ENCODE measurements at places on chromosomes 11 and 22.

GRCh38 chr11:18741783-18742182 is 15.8 kb upstream of the IGSF22 start:
- no peak for DNase-seq

- DNase-seq = no peak
Measured at GRCh38 chr11:15379483-15379882, 264.8 kb downstream of the INSC start.

- no peak for DNase-seq
Measured at GRCh38 chr11:94433049-94433448, 31.8 kb upstream of the GPR83 start.

DNA sequence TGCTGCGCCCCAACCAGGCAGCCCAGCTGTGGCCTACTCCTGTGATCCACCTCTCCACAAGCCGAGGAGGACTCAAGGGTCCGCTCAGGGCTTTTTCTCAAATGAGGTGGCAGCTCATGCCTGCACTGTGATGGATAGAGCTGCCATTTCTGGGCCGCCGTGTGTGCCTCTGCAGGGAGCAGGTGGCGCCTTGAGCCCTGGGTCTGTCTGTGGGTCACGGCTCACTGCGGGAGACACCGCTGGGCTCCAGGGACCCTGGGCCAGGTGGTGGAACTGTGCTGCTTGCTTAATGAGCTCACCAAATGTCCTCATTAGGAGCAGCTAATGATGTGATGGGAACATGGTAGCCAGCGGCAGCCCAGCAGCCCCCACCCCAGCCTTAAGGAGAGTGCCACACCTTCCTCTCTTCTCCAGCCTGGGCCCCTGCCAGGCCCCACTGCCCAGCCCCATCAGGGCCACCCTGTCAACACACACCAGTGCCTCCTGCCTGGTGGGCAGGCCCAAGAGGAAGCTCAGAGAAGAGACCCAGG is 50.8 kb downstream of the DHCR7 start:
- DNase-seq = no peak

- no peak for DNase-seq
Measured at GRCh38 chr11:62428871-62429560, 10.2 kb downstream of the SCGB1A1 start.

GRCh38 chr22:22673628-22674027 is 29.2 kb downstream of the GGTLC2 start:
- no peak for DNase-seq

GRCh38 chr22:41181349-41182241 is 23.5 kb upstream of the L3MBTL2 start:
- no peak for DNase-seq

- no peak for DNase-seq
Measured at GRCh38 chr22:24147666-24148065, 33.6 kb upstream of the SUSD2 start.

DNA sequence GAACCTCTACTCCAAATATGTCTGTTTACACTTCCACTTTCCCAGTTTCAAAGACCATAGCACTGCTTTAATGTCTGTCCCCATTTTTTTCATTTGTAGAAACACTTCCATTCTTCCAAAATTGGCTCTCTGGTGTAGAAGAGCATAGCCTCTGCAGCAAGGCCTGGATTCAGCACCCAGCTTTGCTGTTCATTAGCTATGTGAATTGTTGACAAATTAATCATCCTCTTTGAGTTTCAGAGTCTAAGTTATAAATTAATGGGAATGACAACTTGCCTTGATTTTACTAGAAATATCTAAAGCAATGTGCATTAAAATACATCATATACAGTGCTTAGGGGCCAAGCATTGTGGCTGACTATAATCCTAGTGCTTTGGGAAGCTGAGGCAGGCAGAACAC is 22.4 kb downstream of the GRIA4 start:
- no peak for DNase-seq

GRCh38 chr11:21543901-21544300 is 649.0 kb upstream of the ANO5 start:
- no peak for DNase-seq

GRCh38 chr11:73866586-73866996 is 10.1 kb downstream of the COA4 start:
- DNase-seq = no peak

DNA sequence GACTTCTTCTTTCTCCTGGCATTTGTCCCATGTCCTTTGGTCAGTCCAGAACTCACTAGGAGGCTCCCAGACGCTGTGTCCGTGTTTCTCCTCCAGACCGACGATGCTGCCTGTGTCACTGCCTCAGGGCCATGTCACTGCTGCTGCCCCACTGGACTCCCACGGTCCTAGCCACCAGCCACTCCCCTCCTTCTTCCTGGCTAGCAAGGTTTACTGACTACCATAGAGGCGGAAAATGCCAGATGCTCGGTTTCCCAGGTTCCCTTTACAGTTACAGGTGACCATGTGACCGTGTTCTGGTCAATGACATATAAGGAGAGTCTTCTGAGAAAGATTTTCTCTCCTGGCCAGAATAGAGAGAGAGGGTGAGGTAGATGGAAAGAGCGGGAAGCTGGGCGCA is 40.7 kb upstream of the RBFOX2 start:
- no peak for DNase-seq

- no peak for DNase-seq
Measured at GRCh38 chr11:45543808-45544422, 121.5 kb downstream of the CHST1 start.

GRCh38 chr11:9651481-9651880 is 12.4 kb upstream of the SWAP70 start:
- no peak for DNase-seq

DNA sequence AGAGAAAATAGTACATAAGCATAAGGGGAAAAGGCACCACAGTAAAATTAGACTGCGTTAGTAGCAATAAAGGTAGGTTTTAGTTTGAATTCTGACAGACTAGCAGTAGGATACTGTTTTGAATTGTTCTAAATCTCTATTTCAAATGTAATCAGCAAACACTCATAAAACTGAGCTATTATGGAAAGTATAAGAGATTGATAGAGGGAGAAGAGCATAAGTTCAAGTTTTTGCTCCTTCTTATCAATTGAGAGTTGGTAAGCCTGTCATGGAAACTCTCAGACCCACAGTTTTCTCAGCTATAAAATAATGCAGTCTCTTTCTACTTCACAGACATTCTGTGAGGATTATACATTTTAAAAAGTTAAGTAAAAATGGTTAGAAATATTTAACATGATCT is 840.2 kb upstream of the CNTN5 start:
- DNase-seq = no peak

GRCh38 chr11:73306069-73306841 is 1.8 kb upstream of the ARHGEF17 start:
- DNase-seq = no peak

- DNase-seq = no peak
Measured at GRCh38 chr11:34254011-34254410, 103.8 kb downstream of the ABTB2 start.

GRCh38 chr11:62427630-62428233 is 8.9 kb downstream of the SCGB1A1 start:
- DNase-seq = no peak

DNA sequence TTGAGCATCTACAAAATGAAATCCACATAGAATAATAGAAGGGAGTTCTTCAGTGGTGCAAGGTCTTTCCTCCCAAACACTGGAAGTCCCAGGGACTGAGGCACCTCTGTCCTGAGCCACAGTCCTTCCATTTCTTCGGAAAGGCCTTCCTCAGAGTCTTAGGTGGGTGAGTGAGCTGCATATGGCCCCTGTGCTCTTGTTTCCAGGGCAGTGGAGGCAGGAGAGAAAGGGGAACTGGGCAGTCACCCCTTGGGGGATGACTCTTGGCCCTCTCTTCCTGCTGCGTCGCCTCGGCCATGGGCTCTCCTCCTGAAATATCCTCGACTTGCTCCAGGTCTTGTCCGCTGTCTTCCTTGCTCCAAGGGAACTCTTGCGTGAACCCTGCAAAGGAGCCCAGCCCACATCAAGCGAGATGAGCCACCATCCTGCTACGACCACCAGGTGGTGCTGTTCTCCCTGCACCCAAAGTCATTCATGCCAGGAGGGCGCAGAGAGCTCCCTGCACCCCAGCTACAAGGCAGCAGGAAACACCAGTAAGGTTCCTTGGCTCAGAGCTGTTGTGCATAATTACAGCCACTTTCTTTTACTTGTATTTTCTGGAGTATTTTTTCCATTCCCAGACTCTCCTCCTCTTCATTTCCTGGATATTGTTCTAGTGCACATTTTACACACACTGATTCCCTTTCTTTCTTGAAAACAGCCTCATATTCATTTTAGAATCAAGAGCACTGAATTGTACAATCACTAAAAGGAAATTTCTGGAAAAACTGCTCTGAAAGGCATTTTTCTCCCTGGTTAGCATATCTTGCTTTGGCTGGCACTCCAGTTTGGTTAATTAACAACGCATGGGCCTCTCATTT is 397.8 kb downstream of the OPCML start:
- DNase-seq = peak; percentile 11

DNA sequence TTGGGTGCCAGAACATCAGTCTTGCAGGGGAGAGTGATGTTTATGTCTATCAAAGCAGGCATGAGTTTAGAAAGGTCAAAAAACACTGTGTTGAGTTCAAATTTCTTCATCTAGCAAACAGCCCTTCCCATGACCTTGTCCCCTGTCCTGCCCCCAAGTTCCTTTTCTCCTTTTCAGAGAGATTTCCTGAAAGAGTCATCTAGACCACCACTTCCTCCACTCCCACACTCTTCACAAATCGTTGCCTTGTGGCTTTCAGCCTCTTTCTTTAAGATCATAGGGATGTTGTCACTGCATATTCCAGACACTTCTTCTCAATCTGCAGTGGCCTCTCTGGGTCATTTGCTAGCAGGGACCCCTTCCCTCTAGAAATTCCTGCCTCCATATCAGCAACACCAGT is 290.5 kb downstream of the TENM4 start:
- DNase-seq = no peak

GRCh38 chr11:129973068-129973467 is 29.6 kb downstream of the PRDM10 start:
- DNase-seq = no peak

GRCh38 chr11:8239536-8240228 is 24.0 kb downstream of the LMO1 start:
- DNase-seq = no peak

GRCh38 chr11:29272019-29272654 is 744.7 kb downstream of the KCNA4 start:
- DNase-seq = no peak

DNA sequence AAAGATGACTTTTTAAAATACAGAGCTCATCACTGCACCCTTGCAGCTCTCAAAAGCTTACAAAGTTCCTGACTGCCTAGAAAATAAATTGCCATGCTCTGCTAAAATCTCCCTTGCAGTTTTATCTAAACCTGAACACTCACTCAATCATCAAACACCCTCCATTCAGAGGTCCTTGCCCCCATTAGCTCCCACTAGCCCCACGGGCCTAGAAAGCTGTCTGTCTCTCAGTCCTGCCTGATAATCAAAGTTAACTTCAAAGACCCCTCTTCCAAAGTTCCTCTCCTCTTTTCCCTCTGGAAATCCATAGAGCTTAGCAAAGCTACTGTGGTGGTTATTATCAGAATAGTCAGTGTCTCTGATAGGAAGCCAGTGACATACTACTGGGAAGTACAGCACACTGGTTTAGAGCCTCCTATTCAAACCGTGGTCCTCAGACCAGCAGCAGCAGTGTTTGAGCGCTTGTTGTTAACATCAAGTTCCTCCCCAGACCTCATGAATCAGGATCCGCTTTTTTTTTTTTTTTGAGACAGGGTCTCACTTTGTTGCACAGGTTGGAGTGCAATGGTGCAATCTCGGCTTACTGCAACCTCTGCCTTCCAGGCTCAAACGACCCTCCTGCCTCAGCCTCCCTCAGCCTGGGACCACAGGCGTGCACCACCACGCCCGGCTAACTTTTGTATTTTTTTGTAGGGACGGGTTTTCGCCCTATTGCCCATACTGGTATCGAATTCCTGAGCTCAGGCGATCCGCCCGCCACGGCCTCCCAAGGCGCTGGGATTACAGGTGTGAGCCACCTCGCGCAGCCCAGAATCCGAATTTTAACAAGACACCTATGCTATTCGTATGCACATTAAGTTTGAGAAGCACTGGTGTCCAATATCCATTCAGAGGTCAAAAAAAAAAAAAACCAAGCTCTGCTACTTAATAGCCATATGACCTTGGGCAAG is 1.2 kb downstream of the NDUFC2 start:
- no peak for DNase-seq

GRCh38 chr11:1770528-1770927 is 6.8 kb upstream of the CTSD start:
- no peak for DNase-seq

DNA sequence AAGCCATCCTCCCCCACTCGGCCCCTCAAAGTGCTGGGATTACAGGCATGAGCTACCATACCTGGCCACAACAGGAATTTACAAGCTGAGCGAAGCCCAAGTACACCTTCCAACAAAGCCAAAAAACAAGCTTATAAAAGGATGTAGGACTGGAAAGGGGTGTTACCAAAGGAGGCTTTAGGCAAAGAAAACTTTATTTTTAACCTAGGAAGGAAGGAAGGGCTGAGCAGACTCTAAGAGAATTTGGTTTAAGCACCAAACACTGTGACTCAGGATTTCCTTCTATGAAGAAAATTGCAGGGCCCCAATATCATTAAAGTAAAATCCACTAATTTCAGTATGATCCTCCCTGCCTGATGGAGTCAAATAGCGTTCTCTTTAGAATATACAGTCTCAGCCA is 12.1 kb downstream of the DENND5A start:
- DNase-seq = no peak

- DNase-seq = no peak
Measured at GRCh38 chr22:50483556-50483955, 2.2 kb downstream of the ADM2 start.

DNA sequence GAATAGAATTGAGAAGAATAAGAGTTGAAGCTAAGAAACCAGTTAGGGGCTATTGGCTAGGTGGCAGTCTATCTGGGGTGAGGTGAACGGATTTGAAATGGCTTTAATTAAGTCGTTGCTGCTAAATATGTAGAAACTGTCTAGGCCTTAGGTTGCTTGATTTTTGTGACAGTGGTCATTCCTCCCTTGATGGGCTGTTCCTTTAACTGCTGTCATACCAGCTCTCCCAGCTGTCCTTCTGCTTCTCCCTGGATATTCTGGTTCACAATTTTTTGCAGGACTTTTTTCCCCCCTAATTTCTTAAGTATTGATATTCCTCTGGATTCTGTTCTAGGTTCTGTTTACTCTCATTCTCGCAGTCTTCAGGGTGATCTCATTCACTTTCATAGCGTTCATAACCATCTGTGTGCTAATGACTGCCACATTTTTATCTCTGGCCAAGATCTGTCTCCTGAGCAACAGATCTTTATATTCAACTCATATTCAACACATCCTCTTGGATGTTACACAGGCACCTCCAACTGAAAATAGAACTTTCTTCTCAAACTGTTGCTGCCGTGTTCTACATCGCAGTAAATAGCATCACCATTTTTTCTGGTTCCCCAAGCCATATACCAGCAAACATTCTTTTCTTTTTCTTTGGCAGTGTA is 134.1 kb downstream of the UVRAG start:
- DNase-seq = no peak

GRCh38 chr11:61516191-61516590 is 7.6 kb downstream of the LRRC10B start:
- DNase-seq = no peak

- no peak for DNase-seq
Measured at GRCh38 chr11:7527029-7527428, 13.2 kb downstream of the PPFIBP2 start.

- no peak for DNase-seq
Measured at GRCh38 chr22:33569559-33569958, 350.7 kb downstream of the LARGE1 start.
